ENCODE measurements at places on chromosomes 7 and 10. TPM values are rescaled to one million over a fixed set of nuclear protein-coding genes. Genes with fewer than 3 reads are reported as not detected.
A peak's percentile ranks its signal among the peaks of the same experiment; 100 is the strongest.

- no peaks in the 10 kb centered on the region for H3K27me3 ChIP-seq
- H3K4me3 ChIP-seq = no peak overlapping the region
- no peak overlapping the region for H3K27ac ChIP-seq
- no peak for DNase-seq
- no peaks in the 10 kb centered on the region for H3K4me1 ChIP-seq
- H3K36me3 ChIP-seq = peaks cover 1% of the 10 kb centered on the region
These were observed 6.1 kb upstream of the CYP26C1 start for GRCh38 chr10:93054486-93054885.

- peaks cover 37% of the 10 kb centered on the region for H3K4me1 ChIP-seq
- no peaks in the 10 kb centered on the region for H3K36me3 ChIP-seq
- peak; percentile 85 for DNase-seq
- peak overlapping the region; percentile 93 for H3K27ac ChIP-seq
These were observed 3.1 kb downstream of the ADIRF start for GRCh38 chr10:86971232-86971991.

DNA sequence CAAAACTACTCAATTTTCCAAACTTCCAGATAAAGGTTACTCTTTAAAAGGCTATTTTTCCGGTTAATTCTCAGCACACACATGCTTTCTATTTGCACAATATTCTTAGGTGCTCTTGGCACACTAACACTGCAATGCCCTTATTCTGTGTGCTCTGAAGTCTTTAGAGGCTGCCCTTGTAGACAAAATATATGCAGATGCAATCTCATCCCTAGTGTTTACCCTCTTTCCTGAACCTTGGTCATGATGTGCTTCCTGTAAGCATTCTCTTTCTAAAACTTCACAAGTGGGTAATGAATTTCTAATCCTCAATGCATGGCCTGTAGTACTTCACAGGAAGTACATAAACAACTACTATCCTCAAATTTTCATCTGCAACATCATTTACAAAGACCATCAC is 41.1 kb upstream of the TUBB8 start:
- no peak overlapping the region for H3K27ac ChIP-seq
- H3K4me1 ChIP-seq = no peaks in the 10 kb centered on the region
- no peaks in the 10 kb centered on the region for H3K27me3 ChIP-seq
- H3K36me3 ChIP-seq = no peaks in the 10 kb centered on the region

DNA sequence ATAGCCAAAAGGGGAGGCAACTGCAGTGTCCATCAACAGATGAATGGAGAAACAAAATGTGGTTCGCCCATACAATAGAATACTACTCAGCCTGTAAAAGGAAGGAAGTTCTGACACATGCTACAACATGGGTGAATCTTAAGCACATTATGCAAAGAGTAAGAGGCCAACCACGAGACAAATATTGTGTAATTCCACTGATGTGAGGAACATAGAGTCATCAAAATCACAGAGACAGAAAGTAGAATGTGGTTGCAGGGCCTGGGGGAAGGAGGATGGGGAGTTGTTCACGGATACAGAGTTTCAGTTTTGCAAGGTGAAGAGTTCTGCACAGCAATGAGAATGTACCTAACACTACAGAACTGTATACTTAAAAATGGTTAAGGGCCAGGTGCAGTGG is 13.7 kb upstream of the C10orf71 start:
- H3K27ac ChIP-seq = peak overlapping the region; percentile 85
- H3K27me3 ChIP-seq = no peaks in the 10 kb centered on the region
- no peak overlapping the region for H3K4me3 ChIP-seq
- no peaks in the 10 kb centered on the region for H3K36me3 ChIP-seq
- peaks cover 66% of the 10 kb centered on the region for H3K4me1 ChIP-seq

The TUBB8 gene
- not detected for total RNA-seq

The ITPRIP gene
- 19.9 TPM for total RNA-seq

GRCh38 chr10:92690211-92690914 is 608 bp downstream of the HHEX start:
- H3K4me3 ChIP-seq = peak overlapping the region; percentile 62
- DNase-seq = no peak
- peaks cover 58% of the 10 kb centered on the region for H3K27me3 ChIP-seq
- H3K27ac ChIP-seq = peak overlapping the region; percentile 74

DNA sequence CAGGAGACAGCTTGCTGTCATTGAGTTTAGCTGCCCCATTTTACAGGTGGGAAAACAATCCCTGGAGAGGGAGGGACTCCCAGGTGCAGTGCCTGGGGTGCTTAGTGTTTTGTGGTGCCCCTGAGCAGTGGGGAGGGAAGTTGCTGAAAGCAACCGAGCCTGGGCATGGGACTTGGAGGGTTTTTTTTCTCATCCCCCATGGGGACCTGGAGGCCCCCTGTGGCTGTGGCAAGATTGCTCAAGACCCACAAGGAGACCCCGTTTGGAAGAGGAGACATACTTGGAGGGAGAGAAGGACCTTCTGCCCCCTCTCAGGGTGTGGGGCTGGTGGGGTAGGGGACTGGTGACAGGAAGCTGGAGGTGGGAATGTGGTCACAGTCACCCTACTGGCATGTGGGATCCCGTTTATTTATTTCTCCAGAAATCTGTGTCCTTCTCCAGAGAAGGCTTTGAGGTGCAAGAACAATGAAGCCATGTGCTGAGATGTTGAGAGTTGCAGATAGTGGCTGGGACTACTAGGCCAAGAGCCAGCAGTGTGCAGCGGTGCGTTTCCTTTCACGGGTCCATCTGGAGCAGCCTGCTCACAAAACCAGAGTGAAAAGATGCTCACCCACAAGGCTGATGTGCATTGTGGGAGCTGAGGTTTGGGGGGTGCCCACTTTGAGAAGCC is 21.5 kb downstream of the ZMIZ1 start:
- H3K4me1 ChIP-seq = peaks cover 67% of the 10 kb centered on the region
- no peaks in the 10 kb centered on the region for H3K27me3 ChIP-seq
- no peak for DNase-seq
- H3K4me3 ChIP-seq = no peak overlapping the region
- H3K36me3 ChIP-seq = no peaks in the 10 kb centered on the region

The FAM180A gene
- total RNA-seq = not detected

GRCh38 chr7:2182461-2182860 is 50.3 kb downstream of the MAD1L1 start:
- no peaks in the 10 kb centered on the region for H3K36me3 ChIP-seq
- H3K4me1 ChIP-seq = no peaks in the 10 kb centered on the region
- H3K27me3 ChIP-seq = no peaks in the 10 kb centered on the region
- no peak for DNase-seq
- H3K4me3 ChIP-seq = no peak overlapping the region
- H3K27ac ChIP-seq = no peak overlapping the region

GRCh38 chr10:92342796-92343195 is 51.8 kb downstream of the MARCHF5 start:
- no peak for DNase-seq
- no peak overlapping the region for H3K4me3 ChIP-seq
- no peak overlapping the region for H3K27ac ChIP-seq
- H3K27me3 ChIP-seq = no peaks in the 10 kb centered on the region
- H3K36me3 ChIP-seq = peaks cover 6% of the 10 kb centered on the region

The PHKG1 gene
- 55.6 TPM for total RNA-seq

DNA sequence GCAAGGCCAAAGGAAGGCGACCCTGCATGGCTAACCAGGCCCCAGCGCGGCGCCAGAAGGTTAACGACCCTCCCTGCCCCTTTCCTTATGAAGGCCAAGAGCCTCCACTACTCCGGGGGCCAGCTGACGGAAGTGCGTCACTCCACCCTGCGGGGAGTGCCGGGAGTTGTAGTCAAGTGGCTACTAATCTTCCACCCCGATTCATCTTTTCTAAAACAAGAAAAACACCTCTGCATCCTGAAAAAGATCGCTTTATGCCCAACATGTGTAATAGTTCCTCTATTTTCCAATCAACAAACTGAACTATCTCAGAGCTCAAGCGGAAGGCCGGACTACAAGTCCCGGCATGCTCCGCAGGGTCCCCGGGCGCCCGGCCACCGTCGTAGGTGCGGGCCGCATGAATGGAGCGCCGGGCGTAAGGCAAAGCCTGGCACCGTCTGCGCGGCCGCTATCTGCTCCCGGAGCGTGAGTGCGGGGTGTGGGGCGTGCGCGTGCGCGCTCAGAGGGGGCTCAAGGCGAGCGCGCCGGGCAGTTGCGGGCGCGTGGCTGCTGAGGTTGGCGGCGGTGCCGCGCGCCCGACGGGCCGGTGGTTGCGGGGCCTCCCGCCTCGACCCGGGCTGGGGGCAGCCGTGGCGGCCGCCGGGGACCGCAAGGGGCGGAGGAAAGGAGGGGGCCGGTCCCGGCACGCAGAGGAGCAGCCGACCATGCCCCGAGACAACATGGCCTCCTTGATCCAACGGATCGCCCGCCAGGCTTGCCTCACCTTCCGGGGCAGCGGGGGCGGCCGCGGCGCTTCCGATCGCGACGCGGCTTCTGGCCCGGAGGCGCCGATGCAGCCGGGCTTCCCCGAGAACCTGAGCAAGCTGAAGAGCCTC is at the start of gene ADO:
ADO (plus strand) TSS at position 365 of the 875 bp plus-strand sequence; CDS start at position 705, 340 bp downstream.
- no peaks in the 10 kb centered on the region for H3K36me3 ChIP-seq
- H3K27ac ChIP-seq = peak within 1 kb of the TSS; percentile 94
- peak within 1 kb of the TSS; percentile 86 for H3K4me3 ChIP-seq
- peaks cover 3% of the 10 kb centered on the region for H3K27me3 ChIP-seq
- DNase-seq = peak; percentile 88
- H3K4me1 ChIP-seq = peaks cover 31% of the 10 kb centered on the region

The GALNT17 gene
- total RNA-seq = 13.0 TPM

The HMX2 gene
- total RNA-seq = not detected

GRCh38 chr7:7265081-7266075 is 83.0 kb downstream of the C1GALT1 start:
- no peak for DNase-seq
- no peaks in the 10 kb centered on the region for H3K4me1 ChIP-seq
- H3K27me3 ChIP-seq = no peaks in the 10 kb centered on the region
- H3K27ac ChIP-seq = no peak overlapping the region

GRCh38 chr10:63052083-63052482 is 81.0 kb upstream of the NRBF2 start:
- no peak for DNase-seq
- H3K27me3 ChIP-seq = no peaks in the 10 kb centered on the region
- H3K4me3 ChIP-seq = no peak overlapping the region
- H3K4me1 ChIP-seq = peaks cover 3% of the 10 kb centered on the region
- no peaks in the 10 kb centered on the region for H3K36me3 ChIP-seq

DNA sequence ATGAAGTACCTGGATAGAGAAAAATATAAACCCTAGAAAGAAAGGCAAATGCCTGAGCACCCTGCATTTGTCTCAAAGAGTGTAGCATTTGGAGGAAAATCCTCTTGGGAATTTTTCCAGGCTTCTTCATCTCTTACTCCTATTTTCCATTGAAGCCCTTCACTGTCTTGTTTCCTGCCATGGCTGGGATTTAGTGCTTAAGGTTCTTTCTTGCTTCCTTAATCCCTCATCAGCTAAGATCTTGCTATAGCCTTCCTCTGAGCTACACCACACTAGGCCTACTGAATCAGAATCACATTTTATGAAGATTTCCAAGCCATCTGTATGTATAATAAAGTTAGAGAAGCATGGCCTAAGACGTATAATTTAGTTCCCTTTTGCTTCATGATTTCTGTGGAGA is 97.5 kb upstream of the PHYHIPL start:
- no peak overlapping the region for H3K4me3 ChIP-seq
- peak overlapping the region; percentile 15 for H3K27ac ChIP-seq
- H3K36me3 ChIP-seq = no peaks in the 10 kb centered on the region
- H3K27me3 ChIP-seq = no peaks in the 10 kb centered on the region
- no peak for DNase-seq

DNA sequence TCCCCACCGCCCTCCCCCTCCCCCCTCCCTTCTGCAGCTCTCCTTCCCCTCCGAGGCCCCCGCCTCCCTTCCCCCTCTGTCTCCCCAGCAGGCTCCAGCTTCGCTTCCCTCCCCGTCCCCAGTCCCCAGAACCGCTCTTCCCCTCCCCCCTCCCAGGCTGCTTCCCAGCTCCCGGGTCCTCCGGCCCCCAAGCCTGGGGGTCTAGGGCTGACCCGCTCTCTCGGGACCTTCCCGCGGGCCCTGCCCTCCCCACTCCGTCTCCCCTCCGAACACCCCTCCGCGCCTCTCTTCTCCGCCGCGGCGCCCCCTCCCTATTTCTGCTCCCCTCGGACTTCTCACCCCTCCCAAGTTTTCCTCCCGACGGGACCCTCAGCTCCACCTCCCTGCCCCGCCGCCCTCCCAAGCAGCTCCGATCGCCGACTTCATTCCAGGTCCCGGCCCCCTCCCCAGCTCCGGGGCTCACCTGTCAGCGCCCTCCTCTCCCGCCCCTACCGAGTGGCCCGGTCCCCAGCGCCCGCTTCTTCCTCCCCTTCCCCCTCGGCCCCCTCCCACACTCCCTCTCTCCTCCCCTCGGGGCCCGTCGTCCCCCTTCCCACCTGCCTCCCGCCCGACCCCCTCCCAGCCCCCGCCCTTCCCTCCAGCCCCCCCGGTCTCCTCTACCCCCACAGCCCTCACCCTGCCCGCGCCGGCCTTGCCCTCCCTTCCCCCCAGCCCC is 990 bp downstream of the ZNF467 start:
- H3K4me1 ChIP-seq = peaks cover 23% of the 10 kb centered on the region
- no peaks in the 10 kb centered on the region for H3K36me3 ChIP-seq
- no peak for DNase-seq
- peak overlapping the region; percentile 73 for H3K4me3 ChIP-seq
- H3K27me3 ChIP-seq = peaks cover 4% of the 10 kb centered on the region

DNA sequence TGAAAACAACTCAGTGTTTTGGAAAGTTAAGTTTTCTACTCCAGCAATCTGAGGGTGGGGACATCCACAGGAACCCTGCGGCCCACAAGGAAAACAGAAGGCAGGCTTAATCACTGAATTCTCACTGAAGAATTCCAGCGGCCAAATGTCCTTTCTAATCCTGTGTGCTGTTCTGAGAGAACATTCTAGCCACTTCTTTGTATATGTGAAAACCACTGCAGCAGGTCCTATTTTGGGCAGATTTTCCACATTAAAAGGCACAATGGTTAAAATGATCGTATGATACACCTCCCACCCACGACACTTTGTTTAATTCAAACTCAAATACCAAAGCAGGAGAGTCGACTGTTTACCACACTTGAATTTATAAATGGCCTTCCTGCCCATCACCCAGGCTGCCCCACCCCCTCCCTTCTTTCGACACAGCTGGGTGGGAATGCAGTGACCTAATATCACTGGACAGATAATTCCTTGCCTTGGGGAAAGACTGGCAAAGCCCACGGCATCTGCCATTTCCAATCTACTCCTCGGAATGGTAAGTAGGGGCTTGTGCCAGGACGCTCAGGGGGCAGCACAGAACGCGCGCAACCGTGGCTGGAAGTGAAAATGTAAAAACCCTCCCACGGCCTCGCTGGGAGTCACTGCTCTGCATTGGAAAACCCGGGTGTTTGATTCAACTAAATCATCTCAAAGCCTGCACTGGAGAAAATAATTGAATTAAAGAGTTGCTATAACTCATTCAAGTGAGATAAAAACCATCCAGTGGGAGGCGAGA is 67.0 kb downstream of the CTBP2 start:
- peak overlapping the region; percentile 28 for H3K4me3 ChIP-seq
- peak; percentile 63 for DNase-seq
- H3K4me1 ChIP-seq = peaks cover 70% of the 10 kb centered on the region
- no peaks in the 10 kb centered on the region for H3K27me3 ChIP-seq

The NYAP1 gene
- not detected for total RNA-seq

GRCh38 chr7:151537818-151538561 is 18.3 kb upstream of the RHEB start:
- DNase-seq = no peak
- H3K4me3 ChIP-seq = no peak overlapping the region
- H3K27me3 ChIP-seq = no peaks in the 10 kb centered on the region
- H3K36me3 ChIP-seq = no peaks in the 10 kb centered on the region
- peaks cover 25% of the 10 kb centered on the region for H3K4me1 ChIP-seq

The CHRM2 gene
- total RNA-seq = not detected

All from gastrocnemius medialis (tissue), 4 donors.